ENCODE measurements at places on chromosomes 2 and 18.
A peak's percentile ranks its signal among the peaks of the same experiment; 100 is the strongest.

DNA sequence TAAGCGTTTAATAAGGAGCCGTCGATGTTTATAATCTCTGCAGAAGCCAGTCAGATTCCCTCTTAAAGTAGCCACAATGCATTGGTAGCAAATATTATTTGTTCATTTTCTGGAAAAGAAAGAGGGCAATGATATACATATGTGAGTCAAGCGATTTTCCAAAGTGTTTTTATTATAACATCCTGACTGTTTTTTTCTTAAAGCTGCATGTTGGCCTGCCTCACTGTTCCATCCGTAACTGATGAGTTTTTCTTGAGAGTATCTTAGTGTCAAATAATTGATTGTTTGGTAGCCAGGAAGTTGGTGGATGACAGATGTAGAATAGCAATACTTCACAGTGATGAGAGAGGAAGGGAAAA is 3.7 kb downstream of the TSHZ1 start:
- no peak for DNase-seq

- peak; percentile 59 for DNase-seq
Observed at GRCh38 chr2:128178650-128179460, 87.9 kb downstream of the UGGT1 start.

DNA sequence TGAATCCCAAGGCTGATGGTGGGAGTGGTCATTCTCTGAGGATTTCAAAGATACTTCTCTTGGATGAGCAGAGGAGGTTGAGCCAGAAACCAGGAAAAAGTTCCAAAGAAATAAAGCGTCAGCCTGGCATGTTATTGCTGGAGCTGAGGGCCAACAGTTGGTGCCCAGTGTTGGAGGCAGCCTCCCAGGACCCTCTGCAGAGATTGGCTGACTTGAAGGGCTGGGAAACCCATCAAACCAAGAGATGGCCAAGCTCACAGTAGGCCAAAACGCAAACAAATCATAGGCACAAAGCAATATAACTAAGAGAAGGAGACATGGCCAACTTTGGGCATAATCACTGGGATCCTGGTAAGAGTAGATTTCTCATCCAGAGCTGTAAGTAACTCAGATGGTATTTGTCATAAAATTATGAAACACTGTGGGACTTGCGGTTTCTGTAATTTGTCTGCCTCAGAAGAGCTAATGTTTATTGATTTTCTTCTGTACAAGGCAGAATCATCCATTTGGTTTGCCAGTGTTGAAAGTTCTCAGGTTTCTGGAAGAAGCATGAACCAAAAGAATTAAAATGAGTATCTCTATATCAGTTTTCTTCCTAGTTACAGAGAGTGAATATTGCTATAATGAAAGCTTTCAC is 108.3 kb downstream of the ATL2 start:
- DNase-seq = peak; percentile 84

DNA sequence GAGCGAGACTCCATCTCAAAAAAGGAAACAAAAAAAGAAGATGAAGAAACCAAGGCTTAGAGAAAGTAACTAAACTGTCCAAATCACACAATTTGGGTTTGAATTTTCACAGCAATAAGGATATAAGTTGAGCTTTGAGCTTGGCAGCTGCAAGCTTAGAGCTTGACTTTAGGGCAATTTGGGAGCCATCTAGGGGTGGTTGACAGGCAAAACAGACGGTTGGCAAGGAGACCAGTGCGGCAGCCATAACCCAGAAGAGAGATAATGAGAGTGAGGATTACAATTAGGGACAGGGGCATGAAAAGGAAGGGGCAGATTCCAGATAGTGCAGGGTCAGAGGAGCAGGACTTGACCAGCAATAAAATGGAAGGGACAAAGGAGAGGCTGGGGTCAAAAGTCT is 382.2 kb upstream of the HNRNPA3 start:
- no peak for DNase-seq

- DNase-seq = no peak
Observed at GRCh38 chr2:240377366-240377765, 58.1 kb upstream of the GPC1 start.

- no peak for DNase-seq
Observed at GRCh38 chr18:47983055-47983454, 52.6 kb upstream of the SMAD2 start.

GRCh38 chr2:237217995-237218616 is 132.4 kb downstream of the COPS8 start:
- no peak for DNase-seq

DNA sequence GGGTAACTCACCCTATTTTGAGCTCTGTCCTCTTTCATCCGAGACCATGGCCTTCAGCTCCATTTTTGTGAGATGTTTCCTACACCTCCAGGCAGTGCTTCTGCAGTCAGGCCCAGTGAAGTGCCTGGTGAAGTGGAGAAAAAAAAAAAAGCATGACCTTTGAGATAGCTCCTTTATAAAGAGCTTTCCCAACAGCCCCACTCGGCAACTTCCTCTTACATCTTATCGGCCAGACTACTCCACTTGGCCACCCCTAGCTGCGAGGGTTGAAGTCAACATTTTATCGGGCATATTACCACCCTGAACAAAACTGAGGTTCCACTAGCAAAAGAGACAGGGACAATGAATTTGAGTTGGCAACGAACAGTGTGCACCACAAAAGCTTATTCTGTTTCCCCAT is 124.8 kb upstream of the RNF152 start:
- no peak for DNase-seq

- DNase-seq = no peak
Observed at GRCh38 chr2:41759880-41760279, 287.9 kb upstream of the PKDCC start.

- no peak for DNase-seq
Observed at GRCh38 chr18:77170890-77171410, 38.4 kb upstream of the MBP start.

GRCh38 chr2:8590938-8591337 is 90.9 kb upstream of the ID2 start:
- DNase-seq = no peak

DNA sequence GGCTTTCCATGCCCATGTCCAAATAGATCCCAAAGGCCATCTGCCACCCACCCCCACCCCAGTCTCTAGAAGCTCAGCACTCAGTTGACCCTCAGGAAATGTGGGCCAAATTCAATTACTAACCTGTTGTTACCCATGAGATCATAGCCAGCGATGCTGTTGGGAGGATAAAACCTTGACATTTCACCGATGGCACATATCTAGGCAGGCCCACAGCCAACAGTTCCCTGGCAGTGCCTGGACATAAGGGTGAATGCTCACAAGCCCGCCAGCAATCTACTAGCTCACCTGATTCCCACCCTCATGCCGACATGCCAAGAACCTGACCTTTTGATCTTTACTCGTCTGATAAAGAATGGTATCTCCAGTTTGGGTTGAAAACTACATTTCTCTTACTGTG is 11.8 kb upstream of the ACOXL start:
- DNase-seq = no peak

- no peak for DNase-seq
Observed at GRCh38 chr2:17912266-17912691, 33.8 kb downstream of the KCNS3 start.

GRCh38 chr18:23257686-23258565 is 122.6 kb downstream of the CABLES1 start:
- no peak for DNase-seq

DNA sequence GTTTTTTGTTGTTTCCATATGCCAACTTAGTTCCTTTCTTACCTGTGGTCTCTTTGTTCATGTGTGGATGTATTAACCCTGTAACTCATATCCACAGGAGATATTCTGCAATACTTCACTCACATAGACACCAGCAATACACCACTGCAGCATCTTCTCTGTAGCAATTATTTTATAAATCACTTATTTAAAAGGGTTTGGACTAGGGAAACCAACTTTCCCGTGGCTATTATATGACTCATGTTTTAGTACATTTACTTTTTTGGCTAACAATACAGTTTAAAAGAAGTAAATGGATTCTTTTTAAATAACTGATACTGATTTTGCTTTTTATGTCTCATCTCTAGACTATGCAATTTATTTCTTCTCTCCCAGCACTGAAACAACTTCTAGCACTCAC is 488.9 kb downstream of the MBD2 start:
- DNase-seq = no peak

DNA sequence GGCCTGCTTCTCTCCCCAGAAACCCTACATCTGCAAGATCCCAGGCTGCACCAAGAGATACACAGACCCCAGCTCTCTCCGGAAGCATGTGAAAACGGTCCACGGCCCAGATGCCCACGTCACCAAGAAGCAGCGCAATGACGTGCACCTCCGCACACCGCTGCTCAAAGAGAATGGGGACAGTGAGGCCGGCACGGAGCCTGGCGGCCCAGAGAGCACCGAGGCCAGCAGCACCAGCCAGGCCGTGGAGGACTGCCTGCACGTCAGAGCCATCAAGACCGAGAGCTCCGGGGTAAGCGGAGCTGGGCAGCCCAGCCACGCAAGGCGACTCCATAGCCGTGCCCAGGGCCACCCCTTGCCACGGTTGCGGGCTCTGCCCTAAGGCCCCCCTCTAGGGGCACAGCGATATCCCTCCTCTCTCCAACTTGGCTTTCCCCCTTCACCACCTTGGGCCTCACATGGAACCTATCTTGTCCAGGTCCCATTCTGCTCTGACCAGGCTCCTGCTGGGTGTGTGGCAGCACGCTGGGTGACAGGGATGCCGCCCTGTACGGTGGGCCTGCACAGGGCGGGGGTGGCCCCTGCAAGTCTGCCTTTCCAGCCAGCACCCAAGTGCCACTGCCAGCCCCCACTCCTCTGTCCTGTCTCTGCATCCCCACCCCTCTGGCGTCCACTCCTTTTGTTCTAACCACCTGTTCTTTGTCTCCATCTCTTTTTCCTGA is 248.9 kb downstream of the GLI2 start:
- DNase-seq = no peak

- DNase-seq = no peak
Observed at GRCh38 chr2:204223046-204223445, 286.5 kb downstream of the ICOS start.

GRCh38 chr2:200040831-200041230 is 85.4 kb downstream of the MAIP1 start:
- DNase-seq = no peak

DNA sequence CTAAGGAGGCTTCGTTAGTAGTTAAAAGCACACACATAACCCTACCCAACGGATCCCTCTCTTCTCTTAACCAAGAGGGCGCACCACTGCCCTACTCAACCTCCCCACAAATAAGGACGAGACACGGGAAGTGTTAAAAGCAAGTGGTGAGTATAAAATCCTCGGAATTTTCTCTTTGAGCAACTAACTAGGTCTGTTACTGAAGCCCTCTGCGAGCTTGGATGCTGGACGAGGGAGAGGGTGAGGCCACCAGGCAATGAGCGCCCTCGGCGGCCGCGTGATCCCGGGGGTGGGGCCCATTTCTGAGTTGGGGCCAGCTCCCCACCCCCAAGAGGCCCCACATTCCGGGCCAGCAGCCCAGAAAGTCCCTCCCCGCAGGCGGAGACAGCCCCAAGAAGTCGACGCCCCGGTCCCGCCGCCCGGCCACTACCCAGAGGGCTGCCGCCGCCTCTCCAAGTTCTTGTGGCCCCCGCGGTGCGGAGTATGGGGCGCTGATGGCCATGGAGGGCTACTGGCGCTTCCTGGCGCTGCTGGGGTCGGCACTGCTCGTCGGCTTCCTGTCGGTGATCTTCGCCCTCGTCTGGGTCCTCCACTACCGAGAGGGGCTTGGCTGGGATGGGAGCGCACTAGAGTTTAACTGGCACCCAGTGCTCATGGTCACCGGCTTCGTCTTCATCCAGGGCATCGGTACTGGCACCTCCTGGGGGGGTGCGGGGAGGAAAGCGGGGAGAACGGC is at the start of gene CYBRD1:
TSS of gene CYBRD1 (plus strand) at position 423 of the 736 bp plus-strand sequence. CDS start at position 495, 72 bp downstream.
- peak; percentile 80 for DNase-seq

DNA sequence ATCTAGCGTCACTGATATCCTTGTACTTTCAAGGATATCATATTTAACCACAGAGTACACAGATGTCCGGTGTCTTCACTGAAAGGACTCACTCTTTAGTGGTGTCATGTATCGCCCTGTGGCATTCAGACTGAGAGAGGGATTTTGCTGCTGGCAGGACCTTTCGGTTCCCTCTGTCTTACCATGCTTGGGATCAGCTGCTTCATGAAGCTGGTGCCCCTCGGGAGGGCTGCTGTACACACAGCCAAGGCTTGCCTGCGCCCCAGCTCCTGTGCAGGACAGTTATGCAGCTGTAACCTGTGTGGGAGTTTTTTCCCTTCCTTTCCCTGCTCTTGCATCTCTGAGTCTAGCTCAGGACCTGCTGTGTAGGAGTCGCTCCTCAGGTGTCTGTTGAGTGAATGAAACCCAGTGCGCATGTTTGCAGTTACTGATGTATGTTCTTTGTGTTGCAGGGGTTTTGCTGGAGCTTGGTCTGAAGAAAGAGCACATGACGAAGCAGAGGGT is 64.4 kb downstream of the GREB1 start:
- no peak for DNase-seq

GRCh38 chr2:218708086-218708485 is 2.5 kb upstream of the TTLL4 start:
- DNase-seq = no peak

- no peak for DNase-seq
Observed at GRCh38 chr18:3584897-3585460, 135.0 kb downstream of the TGIF1 start.

GRCh38 chr2:169349535-169349934 is 12.8 kb downstream of the LRP2 start:
- DNase-seq = no peak

DNA sequence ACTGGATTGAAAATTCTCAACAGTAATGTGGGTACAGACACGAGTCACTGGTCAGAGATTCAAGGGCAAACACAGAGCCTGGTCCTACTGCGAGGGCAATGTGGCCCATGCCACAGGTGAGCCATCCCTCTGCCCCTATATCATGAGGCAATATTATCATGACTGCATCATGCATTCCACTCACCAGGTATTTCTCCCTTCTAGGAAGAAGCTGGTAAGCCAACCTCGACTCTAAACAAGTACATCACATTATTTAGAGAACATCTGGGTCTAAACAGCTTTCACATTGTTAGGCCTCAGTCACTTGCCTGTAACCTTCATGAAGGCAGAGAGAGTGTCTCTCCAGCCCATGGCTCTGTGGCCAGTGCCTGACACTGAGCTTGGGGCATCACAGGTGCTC is 14.6 kb upstream of the RPL31 start:
- DNase-seq = no peak

GRCh38 chr2:121155502-121156056 is 129.4 kb downstream of the TFCP2L1 start:
- no peak for DNase-seq

GRCh38 chr2:215920244-215921100 is 92.9 kb downstream of the MREG start:
- DNase-seq = peak; percentile 56

DNA sequence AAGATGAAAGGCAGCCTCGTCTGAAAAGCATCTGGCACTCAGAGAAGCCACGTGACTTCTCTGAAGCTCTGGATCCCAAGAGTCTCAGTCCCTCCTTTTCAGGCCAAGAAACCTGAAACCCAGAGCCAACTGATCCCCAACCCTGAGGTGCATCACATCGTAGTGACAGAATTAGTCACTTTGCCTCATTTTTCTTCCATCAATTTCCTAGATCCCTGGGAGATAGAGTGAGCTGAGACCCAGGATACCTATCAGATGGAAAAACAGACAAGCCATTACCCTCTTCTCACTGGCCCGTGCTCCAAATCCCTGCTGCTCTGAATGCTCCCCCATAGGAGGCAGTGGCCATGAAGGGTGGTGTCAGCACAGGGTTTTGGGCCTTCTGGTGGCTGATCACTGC is 113.1 kb downstream of the ALK start:
- no peak for DNase-seq

GRCh38 chr2:152505495-152505906 is 170.5 kb downstream of the FMNL2 start:
- no peak for DNase-seq
